ENCODE measurements at places on chromosomes 12 and 14.

- no peak for DNase-seq
Observed at GRCh38 chr14:68271913-68272391, 452.4 kb downstream of the RAD51B start.

DNA sequence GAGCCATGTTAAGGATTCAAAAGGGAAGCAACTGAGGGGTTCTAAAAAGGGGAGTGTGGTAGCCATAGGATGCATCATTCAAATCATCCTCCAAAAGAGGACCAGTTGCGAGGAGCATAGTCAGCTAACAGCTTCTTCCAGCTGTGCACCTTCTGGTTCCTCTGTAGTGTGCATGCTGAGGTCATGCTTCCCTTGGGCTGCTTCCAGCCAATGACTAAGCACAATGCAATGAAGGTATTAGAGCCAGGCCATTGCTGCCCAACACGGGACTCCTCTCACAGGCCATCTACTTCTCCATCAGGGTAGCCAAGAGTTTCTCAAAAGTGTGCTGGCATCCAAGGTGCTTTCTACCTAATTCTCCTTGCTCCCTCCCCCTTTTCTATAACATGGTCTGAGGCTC, 69.2 kb upstream of the ARID2 start:
- DNase-seq: no peak

DNA sequence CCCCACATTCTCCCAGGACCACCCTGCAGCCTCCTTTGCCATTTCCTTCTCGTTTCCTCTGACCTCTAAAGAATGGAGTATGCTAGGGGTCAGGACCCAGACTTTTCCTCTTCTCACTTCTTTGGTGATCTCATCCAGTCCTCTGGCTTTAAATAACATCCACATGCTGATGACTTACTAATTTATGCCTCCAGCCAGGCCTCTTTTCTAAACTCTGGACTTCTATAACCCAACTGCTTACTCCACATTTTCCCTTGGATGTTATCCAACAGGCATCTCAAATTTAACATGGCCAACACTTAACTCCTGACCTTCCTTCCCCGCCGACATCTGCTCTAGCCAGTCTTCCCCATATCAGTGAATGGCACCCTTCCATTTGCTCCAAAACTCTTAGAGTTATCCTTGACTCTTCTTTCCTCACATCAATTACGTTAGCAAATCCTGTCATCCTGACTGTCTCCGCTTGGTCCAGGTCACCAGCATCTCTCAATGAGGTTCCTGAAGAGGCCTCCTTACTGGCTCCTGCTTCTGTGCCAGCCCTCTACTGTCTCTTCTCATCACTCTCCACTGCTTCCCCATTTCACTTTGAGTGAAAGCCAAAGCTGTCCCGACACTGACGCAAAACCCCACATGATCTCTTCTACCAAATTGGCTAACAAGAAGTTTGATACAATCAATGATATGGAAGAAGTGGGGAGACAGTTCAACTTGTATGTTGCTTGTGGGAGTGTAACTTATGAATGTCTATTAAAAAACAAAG, 42.7 kb downstream of the TMBIM6 start:
- no peak for DNase-seq

- no peak for DNase-seq
Observed at GRCh38 chr14:50222055-50222613, 9.2 kb downstream of the SOS2 start.

GRCh38 chr12:5518584-5519365, 86.9 kb downstream of the NTF3 start:
- no peak for DNase-seq

- DNase-seq: no peak
Observed at GRCh38 chr14:104221636-104222369, 83.4 kb downstream of the KIF26A start.

DNA sequence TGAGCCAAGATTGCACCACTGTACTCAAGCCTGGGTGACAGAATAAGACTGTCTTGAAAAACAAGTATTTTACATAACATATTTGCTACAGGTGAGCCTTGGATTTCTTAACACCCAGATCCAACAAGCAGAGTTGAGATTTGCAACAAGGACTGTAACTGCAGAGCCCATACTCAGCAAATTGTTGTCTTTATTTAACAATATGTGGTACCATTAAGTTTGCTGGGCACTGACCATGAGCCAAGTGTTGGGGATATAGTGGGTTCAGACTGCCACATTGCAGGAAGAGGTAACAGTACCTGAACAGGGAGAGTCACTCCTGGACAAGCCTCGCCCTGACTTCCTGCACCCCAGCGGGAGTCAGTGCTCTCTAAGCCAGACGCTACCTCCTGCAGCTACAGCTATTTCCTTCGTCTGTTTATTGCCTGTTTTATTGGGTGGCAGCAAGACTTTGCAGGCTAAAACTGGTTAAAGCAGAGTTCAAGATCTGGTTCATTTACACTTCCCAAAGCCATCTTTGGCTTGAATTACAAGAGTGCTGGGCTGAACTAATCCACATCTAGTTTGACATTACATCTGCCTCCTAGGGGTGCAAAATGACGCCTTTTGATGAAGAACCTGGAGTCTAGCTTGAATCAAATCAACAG, 12.5 kb downstream of the AHSA1 start:
- no peak for DNase-seq

DNA sequence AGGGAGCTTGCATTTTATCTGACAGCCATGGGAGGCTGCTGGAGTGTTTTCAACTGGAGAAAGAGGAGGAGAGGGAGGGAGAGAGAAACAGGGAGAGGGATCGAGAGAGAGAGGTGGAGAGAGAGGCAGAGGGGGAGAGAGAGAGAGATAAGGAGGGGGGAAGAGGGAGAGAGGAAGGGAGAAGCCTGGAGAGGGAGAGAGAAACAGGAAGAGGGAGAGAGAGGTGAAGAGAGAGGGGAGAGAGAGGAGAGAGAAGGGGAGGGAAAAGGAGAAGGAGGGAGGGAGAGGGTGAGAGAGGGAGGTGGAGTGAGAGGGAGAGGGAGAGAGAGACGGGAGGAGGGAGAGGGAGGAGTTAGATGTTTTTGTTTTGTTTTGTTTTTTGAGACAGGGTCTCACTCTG, 45.6 kb downstream of the DNAH10 start:
- no peak for DNase-seq

GRCh38 chr12:47184229-47184628, 104.5 kb upstream of the AMIGO2 start:
- no peak for DNase-seq

DNA sequence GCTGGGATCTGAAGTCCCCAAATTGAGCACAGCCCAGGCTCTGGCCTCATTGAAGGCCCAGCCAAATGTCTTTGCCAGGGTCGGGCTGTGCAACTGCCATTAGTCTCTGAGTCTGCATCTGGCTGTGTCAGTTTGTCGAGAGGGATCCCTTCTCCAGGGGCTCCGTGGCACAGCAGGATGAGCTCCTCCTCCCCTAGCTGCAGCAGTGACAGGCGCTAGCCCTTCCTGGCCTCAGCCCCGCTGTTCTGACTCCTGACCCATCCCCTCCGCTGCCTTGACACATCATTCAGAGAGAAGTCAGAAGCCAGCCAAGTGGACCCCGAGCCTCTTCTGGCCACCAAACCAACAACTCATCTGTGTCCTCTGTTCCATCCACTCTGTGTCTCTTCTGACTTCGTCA, 188.3 kb downstream of the CALM1 start:
- no peak for DNase-seq

DNA sequence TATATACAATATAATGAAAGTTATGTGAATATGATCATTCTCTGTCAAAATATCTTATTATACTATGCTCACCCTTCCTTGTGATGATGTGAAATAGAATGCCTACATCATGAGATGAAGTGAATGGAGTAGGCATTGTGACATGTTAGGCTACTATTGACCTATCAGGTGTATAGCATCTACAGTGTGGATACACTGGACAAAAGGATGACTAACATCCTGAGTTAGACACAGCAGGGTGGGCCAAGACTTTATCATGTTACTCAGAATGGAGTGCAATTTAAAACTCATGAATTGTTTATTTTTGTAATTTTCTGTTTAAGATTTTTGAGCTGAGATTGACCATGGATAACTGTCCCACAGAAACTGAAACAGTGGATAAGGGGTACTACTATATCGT, 53.4 kb upstream of the NAV3 start:
- DNase-seq: no peak

DNA sequence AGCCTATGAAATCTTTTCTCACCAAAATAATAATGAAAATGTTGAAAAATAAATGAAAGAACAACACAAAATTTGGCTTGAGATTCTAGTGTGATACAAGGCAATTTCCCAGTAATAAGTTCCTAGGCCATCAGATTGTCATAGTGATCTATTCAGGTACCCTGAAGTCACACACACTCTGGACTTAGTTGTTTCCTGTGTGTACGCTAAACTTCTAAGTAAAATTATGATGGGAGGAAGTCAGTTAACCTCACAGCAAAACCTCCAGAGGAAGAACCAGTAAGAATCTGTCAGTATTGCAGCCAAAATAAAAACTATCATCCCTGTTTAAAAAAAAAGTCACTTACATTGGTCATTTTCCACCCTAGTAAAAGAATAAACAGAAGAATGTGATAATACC, 81.9 kb downstream of the DBX2 start:
- DNase-seq: no peak

GRCh38 chr14:104266631-104267575, 128.5 kb downstream of the KIF26A start:
- no peak for DNase-seq

GRCh38 chr14:93113678-93114067, 2.1 kb downstream of the ITPK1 start:
- DNase-seq: no peak

DNA sequence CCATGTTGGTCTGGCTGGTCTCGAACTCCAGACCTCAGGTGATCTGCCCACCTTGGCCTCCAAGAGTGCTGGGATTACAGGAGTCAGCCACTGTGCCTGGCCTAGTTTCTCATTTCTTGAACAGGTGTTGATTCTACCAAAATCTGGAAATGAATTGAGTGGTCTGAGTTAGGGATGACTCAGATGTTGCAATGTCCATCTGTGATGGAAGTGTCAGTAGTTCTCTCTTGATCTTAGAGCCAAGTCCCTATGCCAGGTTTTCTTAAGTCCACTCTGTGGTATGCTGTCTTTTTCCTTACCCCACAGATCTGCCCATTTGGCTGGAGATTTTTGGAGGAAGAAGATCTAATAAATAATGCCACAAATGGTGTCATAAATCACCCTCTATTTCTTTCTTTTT, 12.6 kb downstream of the SNAPC1 start:
- no peak for DNase-seq

GRCh38 chr14:103057028-103057371, 349 bp downstream of the CDC42BPB start:
- no peak for DNase-seq

DNA sequence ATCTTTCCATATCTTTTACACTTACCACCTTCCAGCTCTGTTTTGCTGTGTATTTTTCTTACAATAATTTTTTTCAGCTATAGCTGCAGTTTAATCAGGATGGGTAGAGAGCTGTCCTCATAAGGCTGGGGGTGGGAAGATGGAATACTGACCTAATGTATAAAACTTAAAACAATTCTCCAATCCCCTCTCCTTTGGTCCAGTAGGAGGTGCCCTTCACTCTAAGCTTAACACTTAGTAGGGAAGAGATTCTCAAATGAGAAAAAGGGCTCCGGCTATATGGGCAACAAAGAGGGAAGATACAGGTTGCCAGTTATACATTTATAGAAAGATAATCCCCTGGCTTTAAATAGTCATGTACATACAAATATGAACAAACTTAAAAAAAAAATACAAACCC, 2.8 kb downstream of the ORMDL2 start:
- DNase-seq: no peak

DNA sequence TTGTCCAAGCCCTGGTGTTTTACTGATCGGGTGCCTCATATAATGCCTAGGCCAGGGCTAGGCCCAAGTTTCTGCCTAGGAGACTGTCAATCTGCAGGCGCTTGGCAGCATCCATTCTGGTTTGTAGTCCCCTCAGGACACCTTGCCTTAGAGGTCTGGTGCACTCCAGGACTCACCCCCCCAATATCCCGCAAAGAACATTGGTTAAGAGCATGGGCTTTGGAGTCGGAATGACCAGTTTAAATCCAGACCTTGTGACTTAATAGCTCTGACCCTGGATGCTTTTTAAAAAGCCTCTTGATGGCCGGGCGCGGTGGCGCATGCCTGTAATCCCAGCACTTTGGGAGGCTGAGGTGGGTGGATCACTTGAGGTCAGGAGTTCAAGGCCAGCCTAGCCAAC, 60.0 kb downstream of the GALNT16 start:
- no peak for DNase-seq

DNA sequence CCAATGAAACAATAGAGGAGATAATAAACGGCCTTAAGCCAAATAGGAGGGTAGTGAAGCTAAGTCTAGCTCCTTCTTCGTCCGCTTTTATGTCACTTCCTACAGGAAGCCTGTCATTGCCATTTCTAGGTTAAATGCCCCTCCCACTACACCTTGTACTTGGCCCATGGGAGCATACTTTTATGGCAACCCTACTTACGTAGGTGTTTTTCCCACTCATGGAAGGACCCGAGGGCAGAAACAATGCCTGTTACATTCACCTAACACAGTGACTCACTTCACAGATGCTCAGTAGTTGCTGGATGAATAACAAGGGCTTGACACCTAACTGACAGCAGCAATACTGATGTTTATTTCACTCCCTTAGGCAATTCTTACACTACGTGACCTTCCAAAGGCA, 44.5 kb downstream of the ALKBH1 start:
- no peak for DNase-seq

DNA sequence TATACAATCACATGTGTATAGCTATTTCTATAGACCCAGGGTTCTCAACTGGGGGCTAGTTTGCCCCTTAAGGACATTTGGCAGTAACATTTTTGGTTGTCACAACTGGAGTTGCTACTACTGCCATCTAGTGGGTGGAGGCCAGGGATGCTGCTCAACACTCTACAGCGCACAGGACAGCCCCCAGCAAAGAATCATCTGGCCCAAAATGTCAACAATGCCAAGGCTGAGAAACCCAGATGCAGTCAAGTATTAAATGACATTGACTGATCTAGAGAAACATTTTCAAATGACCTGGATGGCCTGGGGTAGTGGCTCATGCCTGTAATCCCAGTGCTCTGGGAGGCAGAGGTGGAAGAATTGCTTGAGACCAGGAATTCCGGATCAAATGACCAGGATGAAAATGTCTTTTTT, 5.8 kb downstream of the WSB2 start:
- peak; percentile 45 for DNase-seq

DNA sequence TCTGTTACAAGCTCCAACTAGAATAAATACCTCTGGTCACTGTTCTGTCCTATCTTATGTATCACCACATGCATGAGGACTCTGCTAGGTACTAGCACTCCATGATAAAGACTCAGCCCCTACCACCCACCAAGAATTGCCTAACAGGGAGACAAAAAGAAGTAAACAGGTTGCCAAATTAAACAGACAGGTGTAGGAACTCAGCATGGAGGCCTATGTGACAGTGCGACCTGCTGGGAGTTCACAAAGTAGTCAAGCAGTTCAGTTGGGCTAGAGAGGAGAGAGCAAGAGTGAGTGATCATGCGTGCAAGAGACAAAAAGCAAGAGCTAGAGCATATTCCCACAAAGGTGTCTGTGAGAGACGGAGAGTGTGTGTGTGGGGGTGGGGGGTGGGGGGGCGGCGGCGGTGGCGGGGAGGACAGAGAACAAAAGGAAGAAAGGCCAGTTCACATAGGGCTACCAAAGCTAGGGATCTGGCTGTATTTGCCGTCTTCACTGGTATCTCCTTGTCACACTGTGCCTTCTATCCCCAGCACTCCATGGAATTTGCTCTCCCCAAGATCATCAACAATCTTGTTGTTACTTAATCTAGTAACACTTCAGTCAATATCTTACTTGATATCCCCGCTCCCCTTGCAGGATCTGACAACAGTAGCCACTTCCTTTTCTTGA, 81.2 kb downstream of the SPPL3 start:
- DNase-seq: no peak
